ENCODE measurements at places on chromosomes 7 and 10.
A peak's percentile ranks its signal among the peaks of the same experiment; 100 is the strongest.

DNA sequence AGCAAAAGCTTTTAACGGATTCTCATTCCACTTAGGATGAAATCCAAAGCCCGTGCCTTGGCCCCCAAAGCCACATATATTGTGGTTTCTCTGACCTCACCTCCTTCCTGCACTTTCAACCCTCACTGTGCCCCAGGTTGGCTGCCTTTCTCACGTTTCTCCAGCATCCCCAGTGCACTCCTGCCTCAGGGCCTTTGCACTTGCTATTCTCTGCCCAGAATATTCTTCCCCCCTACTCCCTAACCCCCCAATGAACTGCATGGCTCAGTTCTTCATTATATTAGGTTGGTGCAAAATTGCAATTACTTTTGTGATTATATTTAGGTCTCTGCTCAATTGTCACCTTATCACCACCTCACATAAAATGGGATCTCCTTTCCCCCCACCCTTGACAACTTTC is 34.2 kb downstream of the MYOF start:
- no peak for DNase-seq

- no peak for DNase-seq
These were observed 13.9 kb downstream of the CREB3L2 start for GRCh38 chr7:137987968-137988367.

GRCh38 chr10:59281861-59282260 is 80.5 kb downstream of the FAM13C start:
- DNase-seq, result no peak

DNA sequence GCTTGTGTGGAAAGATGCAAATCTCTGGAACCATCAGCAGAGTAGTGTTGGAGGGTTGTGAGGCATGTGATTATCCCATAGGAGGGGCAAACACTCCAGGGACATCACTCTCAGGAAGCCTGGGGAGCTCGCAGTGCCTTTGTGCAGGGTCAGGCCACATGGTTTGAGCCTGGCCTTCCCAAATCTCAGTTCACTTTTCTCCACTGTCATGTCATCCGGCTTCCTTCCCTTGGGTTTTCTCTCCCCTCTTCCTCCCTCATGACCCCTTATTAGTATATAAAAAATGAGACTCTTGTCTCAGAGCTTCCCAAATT is 20.4 kb downstream of the TSPAN14 start:
- no peak for DNase-seq

DNA sequence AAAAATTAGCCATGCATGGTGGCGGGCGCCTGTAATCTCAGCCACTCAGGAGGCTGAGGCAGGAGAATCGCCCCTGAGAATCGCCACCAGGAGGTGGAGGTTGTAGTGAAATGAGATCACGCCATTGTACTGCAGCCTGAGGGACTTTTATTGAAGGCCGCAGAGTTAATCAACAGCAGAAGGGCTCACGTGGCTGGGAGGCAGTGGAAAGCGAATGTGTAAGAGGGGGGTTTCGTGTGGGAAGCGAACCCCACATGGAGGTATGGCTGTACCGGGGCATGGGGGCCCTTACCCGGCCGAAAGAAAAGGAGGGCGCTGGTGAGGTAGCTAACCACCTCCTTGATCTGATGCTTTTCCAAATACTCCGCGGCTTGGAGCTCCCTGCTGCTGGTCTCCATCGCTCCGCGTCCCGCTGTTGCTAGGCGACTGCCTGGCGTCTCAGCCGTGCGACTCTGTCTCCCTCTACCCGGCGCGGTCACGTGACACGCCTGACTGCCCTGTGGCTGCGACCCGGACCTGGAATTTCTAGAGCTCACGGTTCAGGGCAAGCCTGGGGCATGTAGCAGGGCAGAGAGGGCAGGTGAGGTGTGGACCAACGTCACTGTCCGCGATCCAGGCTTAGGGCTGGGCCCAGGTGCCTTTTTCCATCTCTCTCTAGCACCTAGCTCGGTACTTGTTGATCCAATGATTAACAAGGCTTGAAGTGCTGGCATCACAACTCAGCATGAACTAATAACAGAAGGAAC is at the start of gene EFCAB10:
Gene EFCAB10 (minus strand): TSS at position 428 of the 746 bp plus-strand sequence. CDS start 30 bp downstream, at position 398.
- no peak for DNase-seq

GRCh38 chr7:36884351-36884750 is 160.1 kb upstream of the AOAH start:
- DNase-seq, result no peak

DNA sequence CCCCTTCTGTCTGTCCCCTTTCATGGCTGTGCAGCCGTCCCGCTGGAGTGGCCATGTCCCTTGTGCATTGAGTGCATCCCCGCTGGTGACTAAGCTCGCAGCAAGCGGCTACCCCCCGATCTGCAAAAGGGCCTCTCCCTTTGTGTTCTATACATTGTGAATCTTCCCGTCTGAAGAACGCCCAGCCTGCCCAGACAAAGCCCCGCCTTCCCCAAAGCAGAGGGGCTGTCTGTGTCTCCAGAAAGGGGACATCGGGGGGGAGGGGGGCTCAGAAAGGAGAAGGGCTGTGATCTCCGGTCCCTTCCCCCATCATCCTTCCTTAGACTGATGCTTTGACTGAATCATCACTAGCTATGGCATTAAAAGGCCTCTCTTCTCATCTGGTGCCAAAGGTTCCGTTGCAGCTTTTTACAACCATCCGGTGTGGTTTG is 11.9 kb downstream of the NPTX2 start:
- DNase-seq, result no peak

GRCh38 chr7:75772081-75773077 is at the start of gene CCL26:
Gene CCL26, minus strand, starts transcription at chr7:75772211. Its CDS starts 35 bp downstream, at chr7:75772176.
- peak; percentile 33 for DNase-seq

DNA sequence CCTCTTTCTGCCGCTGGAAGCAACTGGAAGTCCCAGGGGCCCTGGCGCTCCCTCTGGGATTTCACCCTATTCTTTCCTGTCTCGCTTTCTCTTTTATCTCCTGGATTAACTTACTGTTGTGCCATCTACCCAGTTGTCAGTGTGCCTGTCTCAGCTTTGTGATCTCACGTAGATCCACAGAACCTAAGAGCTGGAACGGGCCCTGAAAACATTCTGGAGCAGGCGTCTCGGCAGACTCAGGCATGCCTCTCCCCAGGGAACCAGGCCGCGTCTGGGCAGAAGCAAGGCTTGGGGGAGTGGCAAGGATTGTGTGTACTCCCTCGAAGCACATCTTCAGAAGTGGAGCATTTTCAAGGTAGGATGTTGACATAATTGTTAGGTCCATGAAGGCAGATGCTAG is 87.2 kb downstream of the KCNMA1 start:
- no peak for DNase-seq

DNA sequence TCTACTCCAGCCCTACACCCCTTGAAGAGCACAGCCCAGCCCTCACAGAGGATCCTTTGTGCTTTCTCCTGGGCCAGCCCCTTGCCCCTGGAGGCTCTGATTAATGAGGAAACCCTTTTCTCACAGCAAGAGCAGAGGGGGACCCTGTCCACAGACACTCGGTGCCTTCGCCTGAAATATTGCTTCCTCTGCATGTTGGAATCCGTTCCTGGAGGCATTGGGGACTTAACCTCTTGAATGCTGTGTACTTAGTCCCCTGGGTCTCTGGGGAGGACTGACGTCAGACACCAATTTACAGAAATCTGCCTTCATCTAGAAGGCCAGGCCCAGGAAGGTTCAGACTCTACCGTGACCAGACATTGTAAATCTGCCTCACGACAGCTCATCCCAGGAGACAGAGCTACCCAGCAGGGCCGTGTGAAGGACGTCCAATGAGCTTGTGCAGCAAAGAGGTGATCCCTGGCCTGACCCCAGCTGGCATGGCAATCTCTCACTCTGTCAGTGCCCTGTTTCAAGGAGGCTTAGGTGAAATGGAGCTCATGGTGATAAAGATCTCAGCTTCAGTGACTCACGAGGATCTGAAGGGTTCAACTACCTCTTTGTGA is 8.1 kb upstream of the TMEM72 start:
- DNase-seq, result no peak

- peak; percentile 54 for DNase-seq
These were observed 108.8 kb downstream of the EGFR start for GRCh38 chr7:55127622-55128081.

DNA sequence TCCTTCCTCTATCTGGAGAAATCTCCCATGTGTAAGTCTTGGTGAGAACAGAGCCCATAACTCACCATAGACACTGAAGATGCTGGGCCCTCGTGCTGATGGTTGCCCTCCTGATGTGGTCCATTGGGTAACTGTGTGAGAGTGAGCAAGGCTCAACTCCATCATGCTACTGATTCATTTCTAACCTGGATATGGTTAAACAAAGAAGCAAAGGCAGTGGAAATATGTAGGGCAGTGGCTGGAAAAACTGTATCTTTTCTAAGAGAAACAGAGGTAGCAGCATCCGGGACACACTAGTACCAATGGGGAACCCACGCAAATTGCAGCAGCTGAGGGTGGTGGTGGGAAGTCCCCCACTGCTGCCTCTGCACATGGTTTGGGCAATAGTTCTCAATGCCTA is 221.7 kb downstream of the KLF6 start:
- no peak for DNase-seq

GRCh38 chr7:130667593-130668257 is 823 bp downstream of the COPG2 start:
- DNase-seq, result no peak

- peak; percentile 10 for DNase-seq
These were observed 11.1 kb upstream of the CRTAC1 start for GRCh38 chr10:98041352-98042043.

GRCh38 chr7:158588085-158588877 is 658 bp upstream of the PTPRN2 start:
- no peak for DNase-seq

GRCh38 chr7:3607847-3608246 is 306.8 kb downstream of the SDK1 start:
- no peak for DNase-seq

DNA sequence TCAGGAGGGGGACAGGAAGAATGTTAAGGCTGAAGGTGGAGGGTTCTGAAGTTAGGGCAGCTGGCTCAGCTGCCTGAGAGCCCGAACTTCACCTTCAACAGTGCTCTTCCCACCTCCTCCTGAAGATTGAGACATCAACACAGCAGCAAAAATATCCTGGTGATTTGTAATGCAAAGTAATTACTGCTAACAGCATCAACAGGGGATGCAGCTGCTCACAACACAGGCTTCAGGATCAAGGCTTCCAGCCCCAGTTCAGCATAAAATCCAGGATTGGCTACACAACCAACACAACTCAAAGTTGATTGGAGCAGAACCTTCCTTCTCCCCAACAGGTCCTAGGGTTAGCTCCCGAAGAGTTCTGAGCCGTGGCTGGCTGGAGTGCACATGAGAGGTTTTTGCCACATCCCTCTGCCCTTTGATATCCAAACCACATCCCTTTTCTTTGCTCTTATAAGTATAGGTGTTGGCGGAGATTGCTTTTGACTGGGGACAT is 242.4 kb downstream of the KIAA1217 start:
- DNase-seq, result no peak

DNA sequence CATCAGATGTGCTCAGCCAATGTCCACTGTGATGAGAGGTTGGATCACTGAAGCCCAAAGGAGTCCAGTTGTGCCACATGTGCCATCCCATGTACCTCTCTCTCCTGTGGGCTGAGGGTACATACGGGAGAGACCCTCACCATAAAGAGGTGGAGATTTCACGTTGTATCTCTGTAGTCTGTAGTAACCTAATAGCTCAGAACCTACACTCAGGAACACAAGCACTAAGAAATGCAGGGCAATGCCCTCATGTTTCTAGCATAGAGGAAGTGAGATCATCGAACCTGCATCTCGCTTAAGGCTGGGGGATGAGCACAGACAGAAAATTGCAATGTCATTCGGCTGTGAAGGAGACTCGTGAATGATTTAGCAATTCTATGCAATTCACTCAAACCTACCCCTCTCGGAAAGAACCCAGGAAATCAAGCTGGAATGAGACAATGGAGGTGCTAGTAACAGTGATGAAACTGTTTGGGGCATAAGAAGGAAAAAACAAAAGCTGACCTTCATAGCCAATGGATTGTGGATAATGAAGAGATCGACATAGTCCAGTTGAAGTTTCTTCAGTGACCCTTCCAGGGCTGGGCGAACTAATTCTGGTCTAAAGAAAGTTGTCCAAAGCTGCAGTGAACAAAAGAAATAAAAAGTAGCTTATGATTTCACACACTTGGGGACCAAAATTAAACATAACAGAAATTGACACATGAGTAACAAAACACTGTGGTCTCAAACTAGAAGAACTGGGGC is 80.3 kb upstream of the UCN3 start:
- DNase-seq, result no peak

DNA sequence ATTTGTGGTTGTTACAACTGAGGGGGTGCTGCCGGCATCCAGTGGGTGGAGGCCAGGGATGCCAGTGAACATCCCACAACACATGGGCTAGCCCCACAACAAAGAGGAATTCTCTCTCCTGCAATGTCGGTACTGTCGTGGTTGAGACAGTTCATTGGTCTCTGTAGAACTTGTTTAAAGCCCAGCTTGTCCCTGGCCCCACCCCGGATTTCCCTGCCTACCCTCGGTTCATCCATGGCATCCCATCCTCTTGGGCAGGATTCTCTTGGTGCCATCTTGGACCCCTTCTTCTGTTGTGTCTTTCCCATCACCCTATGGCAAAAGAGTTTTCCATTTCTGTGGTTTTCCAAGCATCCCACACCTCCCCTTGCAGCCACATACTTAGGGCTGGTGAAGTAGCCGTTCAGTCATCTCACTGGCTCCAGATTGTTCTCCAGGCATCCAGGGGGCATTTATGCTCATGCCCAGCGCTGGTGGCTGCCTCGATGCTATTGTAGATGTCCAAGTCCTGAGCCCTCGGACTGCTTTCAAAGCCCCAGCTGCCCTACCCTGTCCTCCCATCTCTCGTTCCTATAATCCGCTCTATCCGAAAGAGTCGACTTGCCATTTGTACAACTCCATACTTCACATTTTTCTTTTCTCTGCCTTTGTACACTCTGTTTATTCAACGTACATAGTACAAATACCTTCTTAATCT is 39.2 kb downstream of the MGMT start:
- no peak for DNase-seq

DNA sequence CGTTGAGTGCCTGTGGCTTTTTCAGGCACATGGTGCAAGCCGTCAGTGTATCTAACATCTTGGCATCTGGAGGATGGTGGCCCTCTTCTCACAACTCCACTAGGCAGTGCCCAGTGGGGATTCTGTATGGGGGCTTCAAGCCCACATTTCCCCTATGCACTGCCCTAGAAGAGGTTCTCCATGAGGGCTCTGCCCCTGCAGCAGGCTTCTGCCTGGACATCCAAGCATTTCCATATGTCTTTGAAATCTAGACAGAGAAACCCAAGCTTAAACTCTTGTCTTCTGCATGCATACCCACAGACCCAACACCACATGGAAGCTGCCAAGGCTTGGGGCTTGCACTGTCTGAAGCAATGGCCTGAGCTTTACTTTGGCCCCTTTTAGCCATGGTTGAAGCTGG is 146.4 kb downstream of the ARL4A start:
- DNase-seq, result no peak

DNA sequence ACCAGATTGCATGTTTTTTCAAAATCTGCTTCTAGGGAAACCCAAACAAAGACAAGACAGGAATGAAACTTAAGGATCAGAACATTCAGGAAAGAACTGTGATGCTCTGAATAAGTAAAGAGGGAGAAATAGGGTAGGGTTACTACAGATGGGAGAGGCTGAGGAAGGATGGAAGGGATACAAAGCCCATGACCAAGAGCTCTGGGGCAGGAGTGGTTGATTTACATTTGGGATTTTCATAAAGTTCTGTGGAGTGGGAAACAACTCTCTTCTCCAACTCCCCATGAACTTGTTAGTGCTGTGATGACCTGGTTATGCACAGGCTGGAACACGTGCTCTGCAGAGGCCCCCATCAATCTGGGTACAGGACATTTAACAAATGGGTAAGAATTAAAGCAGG is 216.0 kb upstream of the KLF14 start:
- no peak for DNase-seq
